ENCODE measurements at places on chromosomes 5 and 9.

DNA sequence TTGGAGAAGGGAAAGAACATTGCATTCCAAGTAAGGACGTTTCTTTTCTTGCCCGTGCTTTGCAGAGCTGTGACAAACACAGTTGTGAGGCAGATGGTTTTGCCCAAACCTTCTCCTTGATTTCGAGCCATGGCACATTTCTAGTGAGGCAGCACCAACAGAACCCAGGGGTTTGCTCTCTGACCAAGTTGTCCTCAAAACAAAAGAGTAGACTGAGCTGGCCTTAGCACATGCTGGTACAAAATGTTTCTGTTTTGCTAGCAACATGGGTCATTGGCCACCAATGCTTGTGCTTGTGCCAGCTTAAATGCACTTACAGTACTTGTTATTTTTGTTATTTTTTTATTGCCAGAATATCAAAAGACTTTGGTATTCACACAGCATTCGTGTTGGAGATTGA, 328.8 kb downstream of the GADD45G start:
- H3K4me1 ChIP-seq = peaks cover 9% of the 10 kb centered on the region
- H3K27me3 ChIP-seq = no peaks in the 10 kb centered on the region
- no peak overlapping the region for H3K4me3 ChIP-seq
- no peaks in the 10 kb centered on the region for H3K36me3 ChIP-seq
- H3K27ac ChIP-seq = no peak overlapping the region

DNA sequence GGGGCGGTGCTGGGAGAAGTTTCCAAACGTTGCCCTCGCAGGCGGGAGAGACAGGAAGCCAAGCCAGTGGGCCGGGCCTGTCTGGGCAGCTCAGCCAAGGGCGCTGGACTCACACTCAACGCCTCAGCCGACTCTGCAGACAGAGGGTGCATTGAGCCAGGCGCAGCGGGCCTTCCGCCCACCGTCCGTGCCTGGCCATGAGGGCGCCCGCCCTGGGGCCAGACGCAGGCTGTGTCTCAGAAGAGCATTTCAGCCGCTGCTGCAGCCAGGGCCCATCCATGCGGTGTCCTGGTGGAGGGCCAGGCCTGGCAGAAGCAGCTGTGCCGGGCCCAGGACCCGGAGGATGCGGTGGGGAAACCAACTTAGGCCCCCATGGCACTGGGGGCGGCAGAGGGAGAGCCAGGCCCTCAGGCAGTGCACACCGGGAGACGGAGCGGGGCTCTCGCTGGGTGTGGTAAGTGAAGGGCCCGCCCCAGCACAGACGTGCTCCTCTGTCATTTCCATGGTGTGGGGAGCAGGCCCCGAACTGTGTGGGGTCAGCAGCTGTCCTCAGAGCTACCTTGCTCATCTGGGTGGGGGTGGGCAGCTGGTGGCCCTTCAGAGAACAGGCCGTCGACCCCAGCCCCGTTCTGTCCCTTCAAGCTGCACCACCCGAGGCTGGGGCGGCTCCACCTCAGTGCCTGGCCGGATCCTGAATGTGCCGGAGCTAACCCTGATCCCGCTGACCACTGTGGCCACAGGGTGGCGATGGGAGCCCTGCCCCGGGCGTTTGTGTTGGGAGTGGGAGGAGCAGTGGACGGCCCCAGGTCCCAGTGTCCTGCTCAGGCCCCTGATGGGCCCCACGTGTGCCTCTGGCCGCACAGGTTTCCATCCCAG, 18.0 kb downstream of the DNLZ start:
- H3K36me3 ChIP-seq = peaks cover 93% of the 10 kb centered on the region
- peak overlapping the region; percentile 88 for H3K27ac ChIP-seq
- H3K27me3 ChIP-seq = no peaks in the 10 kb centered on the region
- H3K4me1 ChIP-seq = peaks cover 90% of the 10 kb centered on the region

- H3K27ac ChIP-seq = peak overlapping the region; percentile 30
- no peak overlapping the region for H3K4me3 ChIP-seq
- H3K27me3 ChIP-seq = no peaks in the 10 kb centered on the region
- H3K36me3 ChIP-seq = no peaks in the 10 kb centered on the region
Observed at GRCh38 chr9:120689860-120690259, 24.4 kb downstream of the MEGF9 start.

- peak overlapping the region; percentile 59 for H3K27ac ChIP-seq
- no peaks in the 10 kb centered on the region for H3K27me3 ChIP-seq
- peak; percentile 34 for DNase-seq
- peaks cover 11% of the 10 kb centered on the region for H3K36me3 ChIP-seq
- H3K4me1 ChIP-seq = peaks cover 10% of the 10 kb centered on the region
- H3K4me3 ChIP-seq = no peak overlapping the region
Observed at GRCh38 chr9:87711857-87712800, 13.8 kb upstream of the CTSL start.

DNA sequence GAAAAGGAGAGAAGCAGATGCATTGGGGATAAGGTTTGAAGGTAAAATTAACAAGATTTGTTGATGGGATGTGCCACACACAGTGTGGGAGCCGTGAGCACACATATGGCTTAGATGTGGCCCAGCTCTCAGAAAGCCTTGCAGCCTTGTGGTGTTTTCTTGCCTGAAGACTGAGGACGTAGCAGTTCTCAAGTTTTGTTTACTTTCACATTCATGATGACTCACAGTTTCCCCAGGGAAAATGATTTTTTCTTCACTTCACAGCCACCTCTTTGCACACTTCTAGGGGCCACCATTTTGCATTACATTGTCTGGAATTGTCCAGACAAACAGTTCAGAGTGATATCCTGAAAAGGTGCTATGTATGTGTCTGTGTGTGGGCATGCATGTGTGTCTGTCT, 126.2 kb downstream of the BASP1 start:
- no peaks in the 10 kb centered on the region for H3K36me3 ChIP-seq
- no peak for DNase-seq
- H3K4me1 ChIP-seq = no peaks in the 10 kb centered on the region
- no peaks in the 10 kb centered on the region for H3K27me3 ChIP-seq
- no peak overlapping the region for H3K4me3 ChIP-seq
- H3K27ac ChIP-seq = no peak overlapping the region

- H3K4me1 ChIP-seq = peaks cover 25% of the 10 kb centered on the region
- peaks cover 24% of the 10 kb centered on the region for H3K36me3 ChIP-seq
- H3K4me3 ChIP-seq = no peak overlapping the region
Observed at GRCh38 chr5:151097820-151098767, 17.3 kb upstream of the TNIP1 start.

DNA sequence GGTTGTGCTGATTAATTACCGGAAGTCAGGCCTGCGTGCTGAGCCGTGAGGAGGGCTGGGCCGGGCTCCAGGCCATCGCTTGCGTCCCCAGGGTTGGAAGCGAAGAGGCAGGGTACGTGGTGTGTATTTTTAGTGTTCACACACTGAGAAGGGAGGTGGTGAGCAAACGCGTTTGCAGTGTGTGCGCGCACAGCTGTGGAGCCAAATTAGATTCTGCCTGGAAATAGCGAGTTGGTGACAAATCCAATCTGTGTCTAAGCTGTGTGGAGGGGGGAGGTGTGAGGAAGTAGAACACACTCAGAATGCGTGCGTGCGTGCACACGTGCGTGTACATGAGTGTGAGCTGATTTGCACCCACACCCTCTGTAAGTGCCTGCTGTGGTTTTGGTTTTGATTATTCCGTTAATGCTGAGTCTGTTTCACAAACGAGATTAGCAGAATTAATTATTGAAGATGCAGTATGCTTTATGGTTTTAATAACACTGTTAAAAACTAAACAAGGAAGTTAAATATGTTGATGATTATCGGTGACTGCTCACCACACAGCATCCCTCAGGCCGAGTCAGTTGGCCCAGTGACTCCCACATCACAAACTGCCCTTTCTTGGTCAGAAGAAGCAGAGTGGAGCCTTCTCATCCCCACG, 111.8 kb upstream of the FCN2 start:
- peaks cover 24% of the 10 kb centered on the region for H3K4me1 ChIP-seq
- no peak overlapping the region for H3K27ac ChIP-seq
- no peak for DNase-seq
- H3K4me3 ChIP-seq = no peak overlapping the region
- H3K27me3 ChIP-seq = no peaks in the 10 kb centered on the region

GRCh38 chr9:93827545-93828330, 127.4 kb downstream of the BARX1 start:
- DNase-seq = peak; percentile 40
- no peaks in the 10 kb centered on the region for H3K36me3 ChIP-seq
- H3K27ac ChIP-seq = no peak overlapping the region
- peaks cover 21% of the 10 kb centered on the region for H3K27me3 ChIP-seq
- H3K4me1 ChIP-seq = peaks cover 16% of the 10 kb centered on the region

DNA sequence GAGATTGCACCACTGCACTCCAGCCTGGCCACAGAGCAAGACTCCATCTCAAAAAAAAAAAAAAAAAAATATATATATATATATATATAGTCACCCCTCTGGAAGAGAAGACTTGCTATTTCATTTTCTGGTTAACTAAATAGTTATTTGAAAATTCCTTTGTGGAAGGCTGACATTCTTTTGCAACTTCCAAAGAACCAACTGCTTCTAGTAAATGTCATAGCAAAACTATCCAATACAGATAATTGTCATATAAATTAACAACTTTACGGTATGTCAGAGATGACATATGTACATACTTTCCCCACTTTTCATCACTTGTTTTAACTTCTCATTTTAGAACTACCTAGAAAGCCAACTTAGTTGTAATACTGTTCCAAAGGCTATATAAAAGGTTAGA, 50.9 kb downstream of the PRUNE2 start:
- H3K4me3 ChIP-seq = no peak overlapping the region
- H3K4me1 ChIP-seq = no peaks in the 10 kb centered on the region
- H3K36me3 ChIP-seq = no peaks in the 10 kb centered on the region
- no peaks in the 10 kb centered on the region for H3K27me3 ChIP-seq
- no peak overlapping the region for H3K27ac ChIP-seq

GRCh38 chr9:132014218-132014805, 65.4 kb downstream of the MED27 start:
- H3K27me3 ChIP-seq = no peaks in the 10 kb centered on the region
- H3K4me1 ChIP-seq = peaks cover 5% of the 10 kb centered on the region
- no peak for DNase-seq
- no peak overlapping the region for H3K4me3 ChIP-seq
- peaks cover 2% of the 10 kb centered on the region for H3K36me3 ChIP-seq
- H3K27ac ChIP-seq = peak overlapping the region; percentile 70

DNA sequence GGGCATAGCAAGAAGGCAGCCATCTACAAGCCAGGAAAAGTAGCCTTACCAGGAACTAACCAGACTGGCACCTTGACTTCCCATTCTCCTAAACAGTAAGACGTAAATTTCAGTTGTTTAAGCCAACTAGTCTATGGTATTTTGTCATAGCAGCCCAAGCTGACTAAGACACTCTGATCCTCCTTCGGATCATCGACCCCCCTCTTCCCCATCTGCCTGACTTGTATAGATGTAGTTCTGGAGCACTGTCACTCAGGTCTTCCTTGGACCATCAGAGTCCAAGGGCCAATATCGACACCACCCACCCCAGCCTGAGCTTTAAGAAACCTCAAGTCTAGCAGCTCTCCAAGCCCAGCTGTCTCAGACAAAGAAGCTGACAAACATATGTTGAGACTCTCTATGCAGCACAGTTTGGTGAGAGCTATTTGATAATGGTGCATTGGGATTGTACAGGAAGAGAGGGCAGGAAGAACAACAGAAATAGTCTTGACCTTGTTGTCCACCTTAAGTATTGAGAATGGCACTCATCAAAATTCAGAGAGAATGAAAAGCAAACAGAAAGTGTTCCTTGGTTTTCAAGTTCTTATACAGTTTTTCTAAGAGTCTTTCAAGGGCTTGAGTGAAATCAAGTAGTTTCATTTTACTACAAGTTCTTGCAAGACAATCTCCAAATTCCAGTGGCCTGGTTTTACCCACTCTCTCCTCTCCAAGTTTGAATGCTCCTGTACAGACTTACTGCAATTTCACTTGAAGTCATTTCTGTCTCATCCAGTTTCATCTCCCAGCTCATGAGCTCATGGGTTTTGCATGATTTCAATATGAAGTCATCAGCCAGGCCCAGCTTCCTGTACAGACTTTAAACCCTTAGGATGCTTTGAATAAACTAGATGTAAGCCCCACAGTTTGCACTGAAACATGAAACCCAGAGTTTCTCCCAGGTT, 122.3 kb upstream of the RAI14 start:
- no peaks in the 10 kb centered on the region for H3K27me3 ChIP-seq
- H3K4me3 ChIP-seq = no peak overlapping the region
- no peaks in the 10 kb centered on the region for H3K36me3 ChIP-seq
- H3K4me1 ChIP-seq = no peaks in the 10 kb centered on the region
- DNase-seq = no peak

DNA sequence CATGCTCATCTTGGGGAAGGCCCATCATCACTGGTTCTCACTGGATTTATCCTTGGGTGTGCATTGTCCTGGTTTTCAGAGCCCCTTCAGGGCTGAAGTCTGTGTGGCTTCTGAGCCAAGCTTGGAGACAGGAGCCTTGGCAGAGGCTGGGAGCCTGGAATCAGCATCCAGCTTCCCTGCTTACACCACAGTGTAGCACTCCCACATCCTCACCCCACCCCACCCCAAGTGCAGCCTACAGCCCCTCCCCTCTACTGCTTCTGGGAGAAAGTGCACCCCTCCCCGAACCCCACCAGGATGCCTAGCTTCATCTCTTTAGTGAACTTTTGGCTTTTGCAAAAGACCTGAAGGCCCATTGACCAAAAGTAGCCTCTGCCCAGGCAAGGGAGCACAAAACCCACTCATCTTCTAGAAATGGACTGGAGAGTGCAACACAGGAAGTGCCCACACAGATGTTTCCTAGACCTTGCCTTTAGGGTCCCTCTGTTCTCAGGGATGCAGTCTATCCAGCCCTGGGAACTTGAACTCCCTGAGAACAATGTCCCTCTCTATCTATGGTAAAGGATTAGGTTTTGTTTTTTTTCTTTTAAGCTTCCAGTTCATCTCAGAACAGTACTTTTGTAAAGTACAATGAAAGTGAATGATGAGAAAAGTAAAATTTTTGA, 189.7 kb downstream of the PALM2AKAP2 start:
- H3K4me1 ChIP-seq = peaks cover 12% of the 10 kb centered on the region
- H3K27me3 ChIP-seq = no peaks in the 10 kb centered on the region
- H3K4me3 ChIP-seq = no peak overlapping the region

DNA sequence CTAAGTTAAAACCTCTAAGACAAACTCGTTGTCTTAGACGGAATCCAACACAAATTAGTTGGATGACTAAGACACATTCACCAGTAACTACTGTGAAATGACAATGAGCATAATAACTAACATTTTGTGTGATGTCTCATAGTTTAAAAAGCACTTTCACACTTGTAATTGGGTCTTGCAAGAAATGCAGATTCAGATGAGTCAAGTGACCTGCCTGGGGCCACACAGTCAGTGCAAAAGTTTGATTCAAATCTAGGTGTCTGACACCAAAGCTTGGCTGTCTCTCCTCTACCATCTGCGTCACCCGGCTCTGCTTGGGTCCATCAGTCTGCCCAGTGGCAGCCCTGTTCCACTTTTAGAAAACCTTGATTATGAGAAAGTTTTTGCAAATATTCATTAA, 143.7 kb downstream of the TTLL11 start:
- DNase-seq = no peak
- no peaks in the 10 kb centered on the region for H3K36me3 ChIP-seq
- H3K4me1 ChIP-seq = peaks cover 9% of the 10 kb centered on the region
- no peak overlapping the region for H3K27ac ChIP-seq

GRCh38 chr5:154209591-154210081, 19.1 kb downstream of the GALNT10 start:
- no peak overlapping the region for H3K27ac ChIP-seq
- no peaks in the 10 kb centered on the region for H3K4me1 ChIP-seq
- H3K36me3 ChIP-seq = no peaks in the 10 kb centered on the region
- no peak overlapping the region for H3K4me3 ChIP-seq
- no peak for DNase-seq
